NCI-H1048 (cell line): ENCODE measurements at places on chromosomes 1 and 21.
A peak's percentile ranks its signal among the peaks of the same experiment; 100 is the strongest.

- no peak for DNase-seq
Observed at GRCh38 chr1:2535455-2535854, 5.4 kb upstream of the HES5 start.

GRCh38 chr1:66930823-66931174, 6.0 kb downstream of the MIER1 start:
- no peak for DNase-seq

DNA sequence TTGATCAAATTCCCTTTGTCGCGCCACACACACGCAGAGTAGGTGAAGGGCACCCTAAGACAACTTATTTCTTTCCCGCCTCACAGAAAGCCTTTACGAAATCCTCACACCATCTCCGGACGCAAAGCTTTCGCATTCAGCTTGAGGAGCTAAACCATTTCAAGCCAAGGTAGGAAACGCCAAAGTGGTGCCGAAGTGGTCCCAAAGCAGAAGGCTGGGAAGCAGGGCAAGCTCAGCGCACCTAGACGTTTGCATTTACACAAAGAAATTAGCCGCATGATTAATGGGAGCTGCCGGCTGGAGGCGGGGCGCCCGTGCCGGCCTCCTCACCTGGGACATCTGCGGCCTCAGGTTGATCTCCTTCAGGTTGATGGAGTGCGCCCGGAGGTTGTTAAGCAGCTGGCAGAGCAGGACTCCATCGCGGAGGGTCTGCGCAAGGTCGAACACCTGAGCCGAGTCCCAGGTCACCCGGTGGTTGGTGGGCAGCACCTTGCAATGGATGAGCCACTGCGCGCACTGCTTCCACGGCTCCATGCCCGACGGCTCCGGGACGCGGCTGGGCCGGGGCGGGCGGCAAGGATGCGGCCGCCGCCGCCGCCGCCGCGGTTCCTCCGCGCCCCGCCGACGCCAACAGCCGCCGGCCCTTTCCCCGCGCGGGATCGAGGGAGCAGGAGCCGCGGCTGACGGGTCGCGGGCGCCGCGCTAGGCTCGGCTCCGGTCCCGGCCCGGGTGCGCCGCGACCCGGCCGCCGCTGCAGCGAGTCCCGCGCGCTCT, 457 bp downstream of the VAV3 start:
- no peak for DNase-seq

DNA sequence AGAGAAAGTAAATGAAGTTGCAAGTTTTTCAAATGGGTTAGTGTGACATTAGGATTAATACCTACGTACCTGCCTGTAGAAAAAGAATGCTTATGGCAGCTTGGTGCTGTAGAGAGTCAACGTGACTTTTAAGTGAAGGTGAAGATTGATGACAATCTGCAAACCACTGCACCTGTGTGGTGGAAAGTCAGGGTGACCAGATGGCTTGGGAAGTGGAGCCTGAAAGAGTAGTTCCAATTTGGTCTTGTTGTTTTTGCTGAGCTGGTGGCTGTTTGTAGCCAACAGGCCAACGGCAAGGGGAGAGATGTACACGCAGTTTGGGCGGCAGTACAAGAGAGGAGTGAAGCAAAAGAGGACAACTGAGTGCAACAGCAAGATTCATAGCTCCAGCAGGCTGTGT, 78.1 kb upstream of the JAK1 start:
- no peak for DNase-seq

DNA sequence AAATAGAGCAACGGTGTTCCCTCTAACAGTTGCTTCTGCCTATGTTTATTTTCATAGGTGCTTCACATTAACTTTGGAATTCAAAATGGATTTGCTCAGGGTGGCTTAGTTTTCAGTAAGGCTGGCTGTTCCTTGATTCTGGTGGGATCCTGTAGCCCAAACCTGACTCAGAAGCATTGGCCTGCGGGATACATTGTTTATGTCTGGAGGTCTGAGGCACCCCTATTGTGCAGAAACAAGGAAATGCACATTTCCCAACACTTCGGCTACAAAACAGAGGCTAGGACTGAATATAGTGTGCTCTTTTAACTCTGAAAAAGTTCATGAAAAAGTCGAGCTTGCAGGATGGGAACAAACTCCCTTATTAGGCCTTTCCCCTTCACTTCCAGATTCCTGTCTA, 133.8 kb upstream of the F3 start:
- no peak for DNase-seq

DNA sequence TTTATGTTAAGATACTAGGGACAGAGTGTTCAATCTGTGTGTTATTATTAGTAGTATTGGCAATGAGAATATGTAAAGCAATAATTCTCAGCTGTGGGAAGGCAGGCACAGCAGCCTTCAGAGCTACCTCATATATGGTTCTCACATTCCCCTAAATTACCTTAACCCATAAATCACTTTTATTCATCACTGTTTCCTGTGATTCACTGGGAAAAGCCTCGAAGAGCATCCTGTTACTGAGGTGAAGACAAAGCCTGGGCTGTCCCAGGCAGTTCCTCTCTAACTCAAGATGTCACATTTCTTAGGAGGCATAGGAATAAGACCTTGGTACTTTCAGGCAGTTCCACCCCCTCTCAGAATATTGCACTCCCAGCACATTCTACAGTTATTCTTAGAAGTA, 965.7 kb downstream of the NCAM2 start:
- no peak for DNase-seq

GRCh38 chr21:33657124-33657820, 15.0 kb downstream of the ITSN1 start:
- DNase-seq = no peak

DNA sequence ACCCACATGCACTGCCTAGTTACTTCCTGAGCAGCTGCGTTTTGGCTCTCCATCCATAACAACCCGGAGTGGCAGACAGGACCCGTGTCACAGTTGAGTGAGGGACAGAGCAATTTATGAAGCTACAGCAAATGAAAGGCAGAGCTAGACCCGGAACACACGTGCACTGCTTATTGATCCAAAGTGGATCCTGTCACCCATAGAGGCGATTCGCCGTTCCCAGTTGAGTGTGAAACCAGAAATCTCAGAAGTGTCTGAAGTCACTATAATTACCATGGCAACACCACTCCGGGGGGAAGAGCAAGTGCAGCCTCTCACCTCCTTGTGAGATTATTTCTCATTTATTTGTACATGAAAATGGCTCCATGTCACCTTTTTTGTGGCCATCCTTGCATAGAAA, 365.2 kb downstream of the DSCAM start:
- DNase-seq = no peak

- DNase-seq = peak; percentile 22
Observed at GRCh38 chr1:93629101-93630059, 52.3 kb downstream of the BCAR3 start.

- DNase-seq = no peak
Observed at GRCh38 chr1:175548774-175549173, 194.6 kb downstream of the TNR start.

DNA sequence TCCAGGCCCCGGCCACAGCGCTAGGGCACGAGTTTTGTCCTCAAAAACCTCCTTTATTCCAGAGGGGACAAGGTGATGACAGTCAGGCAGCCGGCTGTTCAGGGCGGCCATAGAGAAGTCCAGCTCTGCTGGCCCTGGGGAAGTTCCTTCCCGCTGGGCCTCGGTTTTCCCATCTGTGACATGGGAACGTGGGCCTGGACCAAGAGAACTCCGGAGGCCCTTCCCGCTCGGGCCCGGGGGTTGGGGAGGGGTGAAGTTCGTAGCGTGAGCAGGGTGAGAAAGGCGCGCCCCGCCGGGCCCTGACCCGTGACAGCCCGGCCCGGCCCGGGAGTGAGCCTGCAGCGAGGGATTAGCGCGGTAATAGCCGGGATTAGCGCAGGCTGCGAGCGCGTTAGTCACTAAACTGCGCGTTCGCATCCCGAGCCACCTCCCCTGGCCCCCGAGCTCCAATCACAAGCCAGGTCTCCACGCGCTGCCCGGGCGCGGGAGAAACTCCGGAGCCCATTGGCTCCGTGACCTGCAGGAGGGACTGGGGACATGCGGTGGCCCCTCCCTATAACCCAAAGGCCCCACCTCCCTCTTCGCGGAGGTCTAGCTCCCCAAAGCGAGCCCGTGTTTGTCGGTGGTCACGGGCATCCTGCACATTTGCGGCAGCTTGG, 29.8 kb upstream of the PADI2 start:
- DNase-seq = no peak

- no peak for DNase-seq
Observed at GRCh38 chr1:200780545-200781369, 42.1 kb downstream of the CAMSAP2 start.

- DNase-seq = no peak
Observed at GRCh38 chr1:207284209-207284897, 37.1 kb upstream of the CD55 start.

DNA sequence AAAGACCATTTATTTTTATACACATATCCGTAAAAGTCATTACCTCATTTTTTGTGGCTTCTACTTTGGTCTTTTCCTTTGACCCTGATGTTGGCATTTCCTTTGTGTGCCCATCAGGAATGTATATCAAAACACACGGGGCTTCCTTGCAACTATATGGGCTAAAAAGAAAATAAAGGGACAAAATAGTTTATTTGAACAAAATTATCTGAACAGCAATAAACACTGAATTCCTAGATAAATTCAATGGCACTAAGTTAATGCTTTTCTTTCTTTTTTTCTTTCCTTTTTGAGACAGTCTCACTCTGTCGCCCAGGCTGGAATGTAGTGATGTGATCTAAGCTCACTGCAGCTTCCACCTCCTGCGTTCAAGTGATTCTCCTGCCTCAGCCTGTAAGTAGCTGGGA, 45.2 kb downstream of the EPRS1 start:
- no peak for DNase-seq

- DNase-seq = no peak
Observed at GRCh38 chr1:166084613-166085012, 82.2 kb downstream of the FAM78B start.

DNA sequence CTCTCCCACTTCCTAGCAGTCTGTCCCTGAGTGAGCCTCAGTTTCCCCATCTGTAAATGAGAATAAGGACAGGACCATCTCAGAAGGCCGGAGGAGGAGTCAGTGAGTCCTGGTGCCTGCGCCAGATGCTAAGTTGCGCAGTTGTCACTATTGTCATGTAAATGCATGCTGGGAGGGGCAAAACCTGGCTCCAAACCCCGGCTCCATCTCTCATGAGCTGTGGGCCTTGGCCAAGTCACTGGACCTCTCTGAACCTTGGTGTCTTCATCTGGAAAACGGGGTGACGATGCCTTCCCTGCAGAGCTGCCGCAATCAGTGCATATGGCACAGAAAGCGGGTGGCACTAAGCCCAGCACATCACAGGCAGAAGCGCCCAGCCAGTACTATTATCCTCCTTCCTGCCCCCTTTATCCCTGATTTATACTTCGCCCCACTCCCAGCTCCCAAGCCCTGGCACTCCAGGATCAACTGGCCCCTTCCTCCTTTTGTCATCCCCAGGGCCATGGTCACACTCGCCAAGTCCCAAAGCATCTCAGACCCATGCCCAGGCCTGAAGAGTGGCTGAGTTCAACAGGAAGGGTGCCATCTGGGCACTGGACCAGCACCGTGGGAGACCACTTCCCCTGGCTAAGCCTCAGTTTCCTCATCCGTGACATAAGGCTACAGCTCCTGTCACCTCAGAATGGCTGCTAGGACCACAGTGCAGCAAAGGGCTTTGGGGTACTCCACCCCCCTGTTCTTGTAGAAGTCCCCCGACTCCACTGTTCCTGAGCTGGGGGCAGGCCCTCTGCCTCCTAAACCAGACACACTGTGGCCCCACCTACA, 4.3 kb upstream of the PLEKHG5 start:
- DNase-seq = no peak

- DNase-seq = no peak
Observed at GRCh38 chr1:177984136-177984525, 14.3 kb upstream of the SEC16B start.

GRCh38 chr1:225700889-225701465, 48.1 kb upstream of the ENAH start:
- no peak for DNase-seq

- no peak for DNase-seq
Observed at GRCh38 chr1:226953175-226953800, 13.2 kb downstream of the COQ8A start.

DNA sequence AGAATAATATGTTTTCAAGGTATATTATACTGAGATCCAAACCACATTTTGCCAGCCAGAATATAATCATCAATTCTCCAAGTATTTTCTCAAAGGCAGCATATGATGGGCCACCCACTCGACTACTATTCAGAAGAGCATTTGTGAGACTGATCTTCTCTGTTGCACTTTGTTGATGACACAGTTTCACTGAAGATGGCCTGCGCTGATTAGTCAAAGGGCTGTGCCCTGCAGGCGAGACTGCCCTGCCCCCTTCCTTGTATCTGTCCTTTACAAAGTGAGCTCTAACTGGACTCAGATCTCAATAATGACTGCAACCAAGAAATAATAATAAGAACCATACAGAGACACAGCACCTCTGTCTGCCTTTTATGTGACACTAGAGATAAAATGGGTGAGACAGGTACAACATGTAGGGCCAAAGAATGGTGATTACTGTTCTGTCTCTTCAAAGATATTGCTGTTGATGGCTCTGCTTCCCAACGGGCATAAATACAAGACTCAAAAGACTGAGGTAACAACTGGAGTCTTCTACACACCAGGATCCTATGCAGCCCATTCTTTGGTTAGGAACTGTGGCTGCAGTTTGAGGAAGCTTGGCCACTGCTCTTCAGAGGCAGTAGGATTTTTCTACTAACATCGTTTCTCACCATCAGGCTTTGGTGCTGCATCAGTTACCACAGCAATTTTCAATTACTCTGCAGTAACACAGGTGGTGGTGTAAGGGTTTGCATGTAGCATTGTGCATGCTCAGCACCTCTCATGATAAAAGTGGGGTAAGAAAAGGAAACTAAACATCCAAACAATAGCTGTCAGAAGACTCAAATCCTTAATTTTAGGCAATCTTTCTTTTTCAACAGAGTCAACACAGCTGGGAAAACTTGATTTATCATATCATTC, 481.1 kb downstream of the PTBP2 start:
- no peak for DNase-seq

- DNase-seq = no peak
Observed at GRCh38 chr1:29939079-29939478, 702.8 kb downstream of the PTPRU start.

DNA sequence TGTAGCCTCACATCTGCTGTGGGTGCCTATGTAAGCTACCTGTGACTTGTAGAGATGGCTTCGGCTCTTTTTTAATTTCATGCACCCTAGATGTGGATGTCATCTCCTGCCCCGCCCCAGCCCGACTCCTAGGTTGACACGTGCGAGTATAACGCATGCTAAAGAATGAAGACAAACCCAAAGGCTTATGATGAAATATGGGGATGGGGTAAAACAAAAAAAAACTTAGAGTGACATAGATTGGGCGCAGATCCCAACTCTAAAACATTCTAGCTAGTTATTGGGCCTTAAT, 613 bp upstream of the ERO1B start:
- DNase-seq = no peak

DNA sequence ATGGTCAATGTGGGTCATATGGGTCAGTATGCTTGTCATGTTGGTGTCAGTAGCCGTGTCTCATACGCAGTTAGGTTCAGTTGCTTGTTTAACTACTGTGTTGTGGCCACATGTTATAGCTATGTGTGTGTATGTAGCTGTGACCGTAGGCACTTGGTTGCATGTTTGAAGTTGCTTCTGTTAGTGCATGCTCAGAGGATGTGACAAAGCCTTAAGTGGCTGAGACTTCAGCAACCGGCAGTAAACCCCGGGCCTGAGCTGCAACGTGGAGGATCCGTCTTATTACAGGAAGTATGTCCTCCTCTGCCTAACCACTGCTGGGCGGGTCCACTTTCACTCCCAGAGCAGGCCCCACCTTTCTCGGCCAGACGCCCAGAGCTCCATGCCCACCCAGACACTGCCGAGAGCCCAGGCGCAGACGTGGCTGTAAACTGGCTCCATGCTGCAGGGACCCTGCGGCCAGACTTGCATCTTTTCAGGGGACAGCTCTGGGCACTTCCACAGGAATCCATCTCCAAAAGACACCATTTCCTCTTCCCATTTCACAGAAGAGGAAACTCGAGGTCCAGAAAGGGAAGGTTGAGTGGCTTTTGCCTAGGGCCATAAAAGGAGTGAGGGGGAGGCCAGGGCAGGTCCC, 2.2 kb downstream of the TCEA3 start:
- no peak for DNase-seq
